ENCODE measurements at places on chromosomes 16 and 17. TPM values are rescaled to one million over a fixed set of nuclear protein-coding genes. Genes with fewer than 3 reads are reported as not detected.

Gene SLC6A2
- total RNA-seq = not detected

Gene ZACN
- not detected for total RNA-seq

DNA sequence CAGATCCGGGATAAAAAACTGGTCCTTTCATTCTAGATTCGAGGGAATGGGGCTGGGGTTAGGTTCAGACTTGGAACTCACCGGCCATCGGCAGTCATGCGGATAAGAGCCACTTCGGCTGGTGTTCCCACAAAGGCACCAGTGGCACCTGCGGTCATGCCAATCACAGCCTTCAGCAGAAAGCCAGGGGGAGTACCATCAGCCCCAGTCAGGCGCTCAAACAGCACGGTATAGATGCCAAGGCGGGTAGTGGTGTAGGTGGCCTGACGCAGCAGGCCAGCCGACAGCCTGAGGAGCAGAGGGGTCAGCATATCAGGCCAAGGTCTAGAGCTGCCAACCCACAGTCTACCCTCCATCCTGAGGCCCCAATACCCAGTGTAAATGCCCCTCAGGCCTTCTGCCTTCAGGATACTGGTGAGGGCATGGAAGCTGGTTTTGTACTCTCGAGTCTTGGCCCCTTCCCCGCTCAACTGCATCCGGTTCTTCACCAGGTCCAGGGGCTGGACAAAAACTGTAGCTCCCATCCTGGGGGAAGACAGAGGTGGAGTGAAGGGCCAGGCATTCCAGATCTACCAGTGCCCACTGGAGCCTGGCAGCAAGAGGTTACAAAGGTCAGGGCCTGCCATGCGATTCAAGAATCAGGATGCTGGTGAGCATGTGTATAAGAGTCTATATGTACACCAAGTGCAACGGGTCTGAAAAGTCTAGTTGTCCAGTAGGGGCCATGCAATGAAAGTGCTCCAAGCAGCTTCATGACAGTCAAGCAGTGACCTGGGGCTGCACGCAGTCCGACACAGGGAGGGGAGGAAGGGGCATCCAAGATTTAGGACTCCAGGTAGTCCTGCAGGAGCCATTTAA is 929 bp downstream of the SLC25A11 start:
- peaks cover 34% of the 10 kb centered on the region for H3K4me1 ChIP-seq
- no peak for DNase-seq
- H3K27ac ChIP-seq = peak overlapping the region; percentile 92

- H3K36me3 ChIP-seq = no peaks in the 10 kb centered on the region
- no peaks in the 10 kb centered on the region for H3K27me3 ChIP-seq
- peak overlapping the region; percentile 19 for H3K4me3 ChIP-seq
- no peak for DNase-seq
- peak overlapping the region; percentile 79 for H3K27ac ChIP-seq
These were observed 6.2 kb downstream of the GGA2 start for GRCh38 chr16:23504076-23504452.

Gene ZNF319
- 2.6 TPM for total RNA-seq

Gene CAPN15
- 55.1 TPM for total RNA-seq

- H3K4me1 ChIP-seq = peaks cover 30% of the 10 kb centered on the region
- no peak overlapping the region for H3K4me3 ChIP-seq
- no peak for DNase-seq
- H3K36me3 ChIP-seq = peaks cover 33% of the 10 kb centered on the region
- no peaks in the 10 kb centered on the region for H3K27me3 ChIP-seq
- H3K27ac ChIP-seq = no peak overlapping the region
These were observed 3.8 kb downstream of the MARF1 start for GRCh38 chr16:15639061-15639568.

DNA sequence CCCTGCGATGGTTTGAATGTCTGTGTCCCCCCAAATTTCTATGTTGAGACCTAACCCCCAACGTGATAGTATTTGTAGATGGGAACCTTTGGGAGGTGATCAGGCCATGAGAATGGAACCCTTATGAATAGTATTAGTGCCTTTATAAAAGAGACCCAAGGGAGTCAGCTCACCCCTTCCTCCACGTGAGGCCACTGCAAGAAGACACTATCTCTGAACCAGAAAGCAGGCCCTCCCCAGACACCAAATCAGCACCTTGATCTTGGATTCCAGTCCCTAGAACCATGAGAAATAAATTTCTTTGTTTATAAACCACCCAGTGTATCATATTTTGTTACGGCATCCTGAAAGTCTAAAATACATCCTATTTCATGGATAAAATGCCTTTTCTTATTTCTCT is 64.4 kb upstream of the LRRC37A3 start:
- no peak overlapping the region for H3K27ac ChIP-seq
- DNase-seq = no peak
- peaks cover 23% of the 10 kb centered on the region for H3K4me1 ChIP-seq

Gene CEP95
- total RNA-seq = 10.3 TPM

GRCh38 chr16:21650521-21650920 is 1.9 kb downstream of the IGSF6 start:
- H3K27ac ChIP-seq = no peak overlapping the region
- H3K4me1 ChIP-seq = peaks cover 66% of the 10 kb centered on the region
- no peaks in the 10 kb centered on the region for H3K36me3 ChIP-seq
- DNase-seq = no peak
- no peaks in the 10 kb centered on the region for H3K27me3 ChIP-seq
- H3K4me3 ChIP-seq = no peak overlapping the region

DNA sequence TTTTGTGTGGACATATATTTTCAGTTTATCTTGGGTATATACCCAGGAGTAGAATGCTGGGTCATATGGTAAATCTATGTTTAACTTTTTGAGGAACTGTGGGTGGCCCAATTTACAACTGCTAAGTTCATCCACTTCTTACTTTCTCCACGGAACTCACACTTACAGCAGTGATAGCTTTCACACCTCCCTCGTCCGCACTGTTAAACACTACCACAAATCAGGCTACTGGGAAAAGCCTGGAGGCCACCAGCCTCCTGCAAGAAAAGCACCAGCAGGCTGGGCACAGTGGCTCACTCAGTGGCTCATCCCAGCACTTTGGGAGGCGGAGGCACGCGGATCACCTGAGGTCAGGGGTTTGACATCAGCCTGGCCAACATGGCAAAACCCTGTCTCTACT is 14.7 kb upstream of the ZG16 start:
- no peaks in the 10 kb centered on the region for H3K36me3 ChIP-seq
- H3K4me3 ChIP-seq = no peak overlapping the region
- DNase-seq = no peak
- peaks cover 4% of the 10 kb centered on the region for H3K4me1 ChIP-seq
- H3K27ac ChIP-seq = no peak overlapping the region

GRCh38 chr16:48526058-48526957 is 83.7 kb downstream of the N4BP1 start:
- H3K27me3 ChIP-seq = no peaks in the 10 kb centered on the region
- H3K4me1 ChIP-seq = no peaks in the 10 kb centered on the region
- no peaks in the 10 kb centered on the region for H3K36me3 ChIP-seq
- H3K4me3 ChIP-seq = no peak overlapping the region

Gene PAQR4
- 6.9 TPM for total RNA-seq

DNA sequence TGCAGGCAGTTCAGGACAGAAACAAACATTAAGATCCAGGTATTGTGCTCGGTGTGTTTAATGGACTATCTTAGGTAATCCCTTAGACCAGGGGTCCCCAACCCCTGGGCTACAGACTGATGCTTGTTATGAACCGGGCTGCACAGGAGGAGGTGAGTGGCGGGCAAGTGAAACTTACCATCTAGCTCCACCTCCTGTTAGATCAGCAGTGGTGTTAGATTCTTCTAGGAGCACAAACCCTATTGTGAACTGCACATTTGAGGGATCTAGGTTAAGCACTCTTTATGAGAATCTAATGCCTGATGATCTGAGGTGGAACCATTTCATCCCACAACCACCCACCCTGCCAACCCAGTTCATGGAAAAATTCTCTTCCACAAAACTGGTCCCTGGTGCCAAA is 37.8 kb upstream of the ASIC2 start:
- H3K4me3 ChIP-seq = no peak overlapping the region
- H3K27ac ChIP-seq = no peak overlapping the region
- no peaks in the 10 kb centered on the region for H3K27me3 ChIP-seq
- H3K36me3 ChIP-seq = no peaks in the 10 kb centered on the region
- no peaks in the 10 kb centered on the region for H3K4me1 ChIP-seq

DNA sequence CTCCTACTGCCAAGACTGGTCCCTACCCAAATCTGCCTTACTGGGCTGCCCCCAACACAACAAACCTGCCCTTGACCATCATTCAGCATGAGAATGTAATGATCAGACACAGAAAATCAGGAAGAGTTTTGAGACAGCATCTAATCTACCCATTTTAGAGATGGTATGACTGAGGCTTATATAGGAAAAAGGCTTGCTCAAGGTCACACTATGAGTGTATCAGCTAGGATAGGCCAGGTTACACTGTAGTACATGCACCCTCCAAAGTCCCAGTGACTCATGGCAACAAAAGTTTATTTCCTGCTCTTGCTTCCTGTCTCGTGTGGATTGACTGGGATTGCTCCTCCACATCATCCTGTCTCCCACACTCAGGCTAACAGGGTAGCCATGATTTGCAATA is 27.9 kb downstream of the NLRC5 start:
- peaks cover 21% of the 10 kb centered on the region for H3K36me3 ChIP-seq
- peaks cover 8% of the 10 kb centered on the region for H3K4me1 ChIP-seq
- H3K27me3 ChIP-seq = no peaks in the 10 kb centered on the region

- peaks cover 21% of the 10 kb centered on the region for H3K4me1 ChIP-seq
- H3K36me3 ChIP-seq = no peaks in the 10 kb centered on the region
- no peak for DNase-seq
These were observed 148.1 kb downstream of the SOCS1 start for GRCh38 chr16:11107780-11108465.

DNA sequence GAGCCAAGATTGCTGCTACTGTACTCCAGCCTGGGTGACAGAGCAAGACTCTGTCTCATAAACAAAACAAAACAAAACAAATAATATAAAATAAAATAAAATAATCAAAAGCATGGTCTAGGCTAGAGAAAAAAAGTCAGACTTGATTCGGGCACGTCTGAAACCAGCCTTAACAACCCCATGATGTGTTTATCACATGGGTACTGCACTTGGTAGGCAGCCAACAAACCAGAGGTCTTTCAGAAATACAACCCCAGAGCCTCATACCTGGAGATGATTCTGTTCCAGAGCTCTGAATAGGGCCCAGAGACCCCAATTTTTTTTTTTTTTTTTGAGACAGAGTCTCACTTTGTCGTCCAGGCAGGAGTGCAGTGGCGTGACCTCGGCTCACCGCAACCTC is 9.6 kb upstream of the HAPSTR1 start:
- H3K27ac ChIP-seq = no peak overlapping the region
- H3K4me3 ChIP-seq = no peak overlapping the region
- no peaks in the 10 kb centered on the region for H3K27me3 ChIP-seq
- no peak for DNase-seq
- H3K4me1 ChIP-seq = no peaks in the 10 kb centered on the region
- H3K36me3 ChIP-seq = no peaks in the 10 kb centered on the region

GRCh38 chr17:7403043-7403726 is 712 bp downstream of the TMEM256 start:
- H3K4me1 ChIP-seq = peaks cover 42% of the 10 kb centered on the region
- no peak for DNase-seq
- H3K4me3 ChIP-seq = peak overlapping the region; percentile 80
- H3K27me3 ChIP-seq = no peaks in the 10 kb centered on the region
- H3K36me3 ChIP-seq = no peaks in the 10 kb centered on the region

- DNase-seq = no peak
- H3K27ac ChIP-seq = no peak overlapping the region
- H3K27me3 ChIP-seq = no peaks in the 10 kb centered on the region
- no peak overlapping the region for H3K4me3 ChIP-seq
These were observed 39.7 kb upstream of the GHDC start for GRCh38 chr17:42233994-42234393.

DNA sequence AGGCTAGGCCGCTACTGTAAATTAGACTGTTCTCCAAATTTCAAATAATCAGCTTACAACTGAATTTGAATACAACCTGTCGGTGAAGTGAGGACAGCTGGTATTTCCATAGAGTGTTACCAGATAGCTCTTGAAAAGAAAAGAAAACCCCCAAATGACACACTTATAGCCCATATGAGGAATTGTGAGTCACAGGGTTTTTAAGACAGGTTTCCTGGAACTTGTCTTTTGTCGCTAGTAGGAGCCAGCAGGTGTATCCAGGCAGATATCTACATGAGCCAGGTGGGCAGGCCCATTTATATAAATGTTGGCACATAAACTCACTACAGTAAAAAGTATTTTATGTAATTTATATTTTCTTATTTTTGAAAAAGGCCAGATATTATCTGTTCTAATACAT is 24.0 kb downstream of the TNRC6A start:
- no peak overlapping the region for H3K27ac ChIP-seq
- peaks cover 6% of the 10 kb centered on the region for H3K36me3 ChIP-seq
- H3K27me3 ChIP-seq = no peaks in the 10 kb centered on the region
- DNase-seq = no peak
- H3K4me1 ChIP-seq = peaks cover 63% of the 10 kb centered on the region

All from esophagus squamous epithelium (tissue), 5 donors.